Fibroblast of skin of right quadriceps (primary cell): ENCODE measurements at places on chromosomes 12 and 14.

DNA sequence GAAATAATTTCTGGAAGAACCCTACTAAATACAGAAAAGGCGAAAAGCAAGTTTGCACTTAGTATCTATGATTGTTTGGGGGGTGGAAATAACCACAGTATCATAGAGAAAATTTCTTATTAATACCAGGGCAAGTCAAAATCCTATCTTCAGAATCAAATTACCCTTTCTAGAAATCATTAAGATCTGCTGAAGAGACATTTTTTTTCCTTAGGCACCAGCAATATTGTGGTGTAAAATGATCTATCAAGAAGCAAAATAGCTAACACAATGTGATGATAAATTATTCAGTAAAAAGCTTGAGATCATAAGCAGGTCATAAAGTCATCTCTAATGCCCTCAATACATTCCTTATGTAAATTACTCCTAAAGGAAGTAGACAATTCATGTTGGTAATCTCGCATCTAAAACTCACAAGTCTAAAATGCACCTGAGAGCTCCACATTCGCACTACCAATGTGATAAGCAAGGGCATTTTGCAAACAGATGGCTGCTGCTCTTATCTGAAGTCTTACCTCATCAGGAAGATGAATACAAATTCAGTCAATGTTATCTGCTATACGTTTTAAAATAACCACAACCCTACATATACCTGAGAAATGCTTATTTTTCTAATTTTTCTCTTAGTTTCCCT lies 14.6 kb downstream of the HEATR5A start:
- DNase-seq = no peak

DNA sequence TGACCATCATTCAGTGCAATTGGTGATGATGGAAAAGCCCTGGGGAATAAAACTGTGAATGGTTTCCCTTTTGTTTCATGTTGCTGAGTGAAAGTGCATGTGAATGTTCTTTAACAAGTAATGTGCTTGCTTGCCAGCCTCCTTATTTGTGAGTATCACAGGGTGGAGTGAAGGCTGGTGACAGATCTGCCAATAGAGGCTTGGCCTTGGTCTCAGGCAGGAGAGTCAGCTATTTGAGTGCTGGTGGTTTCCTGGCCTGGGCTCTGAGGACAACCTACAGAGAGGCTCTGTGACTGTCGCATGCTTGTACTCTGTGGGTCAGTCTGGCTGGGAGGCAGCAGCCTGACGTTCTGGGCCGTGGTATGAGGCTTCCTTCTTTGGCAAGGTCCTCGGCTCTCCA lies 20.7 kb downstream of the KRT85 start:
- no peak for DNase-seq

DNA sequence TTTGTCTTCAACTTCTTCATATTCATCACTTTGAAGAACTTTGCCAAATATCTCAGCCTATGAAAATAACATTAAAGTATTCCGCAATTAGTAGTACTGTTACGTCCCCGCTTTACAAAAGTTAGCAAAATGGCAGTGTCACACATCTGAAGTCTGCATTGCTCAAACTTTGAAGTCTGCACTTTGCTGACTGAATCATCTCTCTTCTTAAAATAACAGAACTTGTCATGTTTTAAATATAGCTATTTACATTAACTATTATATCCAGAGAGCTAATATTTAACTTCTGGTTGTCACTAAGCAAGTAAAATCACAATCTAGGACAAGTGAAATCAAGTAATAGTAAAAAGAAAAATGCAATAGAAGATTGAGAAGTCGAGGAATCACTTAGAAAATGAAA lies 34.5 kb downstream of the IPO8 start:
- no peak for DNase-seq

- peak; percentile 18 for DNase-seq
Observed at GRCh38 chr12:96986883-96987523, 79.9 kb downstream of the NEDD1 start.

GRCh38 chr14:105401699-105402098 lies 3.4 kb downstream of the TEX22 start:
- no peak for DNase-seq

DNA sequence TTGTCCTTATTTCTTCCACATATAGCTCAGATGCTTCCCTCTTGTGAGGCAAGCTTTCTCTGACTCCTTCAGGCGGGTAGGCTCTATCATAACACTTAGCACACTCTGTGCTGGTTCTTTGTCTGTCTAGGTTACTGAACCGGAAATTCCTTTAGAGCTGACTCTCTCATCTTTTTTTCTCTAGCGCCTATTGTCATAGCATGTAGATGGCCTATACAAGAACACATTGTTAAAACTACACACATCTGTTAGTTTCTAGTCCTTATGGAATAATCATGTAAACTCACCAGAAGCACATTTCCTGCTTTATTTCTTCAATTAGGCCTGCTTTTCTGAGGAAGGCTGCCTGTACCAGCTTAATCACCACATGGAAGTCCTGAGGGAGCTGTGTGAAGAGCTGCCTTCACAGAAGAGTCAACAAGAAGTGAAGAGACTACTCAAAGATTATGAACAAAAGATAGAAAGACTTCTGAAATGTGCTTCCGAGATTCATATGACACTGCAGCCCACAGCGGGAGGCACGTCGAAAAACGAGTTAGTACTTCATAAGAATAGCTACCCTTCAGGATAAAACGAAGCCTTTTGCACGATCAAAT lies 143.9 kb downstream of the SYNE2 start:
- DNase-seq = peak; percentile 64

- DNase-seq = no peak
Observed at GRCh38 chr12:80470403-80470802, 26.4 kb downstream of the PTPRQ start.

- peak; percentile 31 for DNase-seq
Observed at GRCh38 chr14:78836777-78837176, 666.6 kb downstream of the NRXN3 start.

- DNase-seq = no peak
Observed at GRCh38 chr14:23670481-23670880, 34.3 kb downstream of the DHRS2 start.

DNA sequence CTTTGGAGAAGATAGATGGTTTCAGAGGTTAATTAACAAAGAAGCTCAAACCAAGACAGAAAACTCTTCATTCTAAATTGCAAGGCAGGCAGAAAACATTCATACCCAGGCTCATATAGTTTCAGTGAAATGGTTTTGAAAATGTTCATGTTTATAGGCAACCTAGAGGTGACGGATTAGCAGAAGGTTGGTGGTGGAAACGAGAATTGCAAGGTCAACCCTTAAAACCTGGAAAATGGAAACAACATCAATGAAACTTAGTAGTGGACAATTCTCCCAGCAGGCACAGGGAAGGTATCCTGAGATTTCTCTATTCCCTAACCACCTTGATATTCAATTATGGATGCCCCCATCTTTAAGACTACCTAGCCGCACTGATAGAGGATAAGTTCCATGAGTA lies 965 bp downstream of the CD163 start:
- no peak for DNase-seq

DNA sequence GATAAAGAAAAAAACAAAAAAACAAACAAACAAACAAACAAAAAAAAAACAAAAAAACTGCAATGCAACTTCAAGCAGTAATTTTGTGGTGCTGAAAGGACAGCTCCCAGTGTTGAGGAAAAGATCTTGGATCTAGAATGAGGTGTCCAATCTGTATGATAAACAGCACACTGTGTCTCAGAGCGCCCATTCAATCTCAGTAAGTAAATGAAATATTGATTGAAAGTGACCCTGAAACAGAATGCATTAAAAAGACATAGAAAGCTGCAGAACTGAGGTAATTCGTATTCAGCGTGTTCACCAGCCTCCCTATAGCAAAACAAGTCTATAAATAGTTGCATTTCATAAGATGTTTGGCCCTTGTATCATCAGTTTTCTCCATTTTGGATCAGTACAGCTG lies 153.0 kb downstream of the NOVA1 start:
- DNase-seq = peak; percentile 26

DNA sequence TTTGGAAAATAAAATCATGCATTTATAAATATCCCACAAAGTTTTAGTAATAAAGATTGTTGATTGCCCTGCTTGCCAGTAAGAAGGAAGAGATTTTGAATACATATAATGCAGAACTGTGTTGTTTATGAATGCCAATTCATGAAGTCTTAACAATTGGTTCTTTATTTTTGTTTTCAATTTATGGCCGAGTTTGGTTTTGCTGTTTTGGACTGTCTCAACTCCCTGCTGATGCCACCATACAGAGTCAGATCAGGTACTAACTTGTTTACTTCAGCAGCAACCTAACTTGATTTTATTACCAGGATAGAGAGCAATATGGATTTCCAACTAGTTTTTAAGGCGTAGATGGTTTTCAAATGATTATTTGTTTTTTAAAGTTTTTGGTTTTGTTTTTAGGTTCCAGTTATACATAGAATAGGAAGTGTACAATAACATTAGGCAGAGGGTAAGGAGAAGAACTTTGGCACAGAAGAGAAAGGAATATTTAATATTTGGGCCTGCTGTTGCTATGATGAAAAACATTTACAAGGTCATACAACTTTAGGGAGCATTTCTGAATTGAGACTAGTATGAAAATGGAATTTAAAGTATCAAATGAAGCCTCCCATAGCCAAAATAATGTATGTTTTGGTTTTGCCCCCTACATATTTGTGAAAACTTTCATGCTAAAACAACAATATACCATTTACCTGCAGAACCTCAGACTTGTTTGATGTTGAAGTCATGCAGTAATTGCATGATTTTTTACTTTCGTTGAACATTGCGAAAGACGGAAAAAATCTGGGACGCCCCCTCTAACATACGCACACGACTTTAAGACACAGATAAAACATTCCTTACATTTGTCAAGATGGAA lies 904 bp upstream of the FAM177A1 start:
- DNase-seq = peak; percentile 34

DNA sequence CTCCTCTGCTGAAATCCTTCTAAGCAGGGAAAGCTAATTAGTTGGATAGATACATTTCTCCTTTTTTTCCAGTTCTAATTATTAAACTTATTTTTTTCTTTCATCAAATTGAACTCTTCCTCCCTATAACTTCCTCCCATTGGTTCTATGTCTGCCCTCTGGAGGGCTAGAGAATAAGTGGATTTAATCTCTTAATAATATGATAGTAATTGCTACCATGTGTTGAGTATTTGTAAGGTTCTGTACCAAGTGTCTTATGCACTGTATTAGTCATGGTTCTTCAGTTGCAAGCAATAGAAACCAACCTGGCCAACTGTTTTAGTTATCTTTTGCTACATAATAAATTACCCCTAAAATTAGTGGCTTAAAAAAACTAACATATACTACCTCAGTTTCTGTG lies 190.5 kb upstream of the PLXNC1 start:
- peak; percentile 39 for DNase-seq
